ENCODE measurements at places on chromosomes 13 and 19. TPM values are rescaled to one million over a fixed set of nuclear protein-coding genes. Genes with fewer than 3 reads are reported as not detected.

The KLK7 gene
- not detected for total RNA-seq

The TMTC4 gene
- total RNA-seq, result 8.7 TPM

The ZNF534 gene
- not detected for total RNA-seq

The CRX gene
- not detected for total RNA-seq

The PCDH17 gene
- 1.1 TPM for total RNA-seq

The RAP2A gene
- total RNA-seq, result 20.7 TPM

The FCER2 gene
- not detected for total RNA-seq

The TNFRSF19 gene
- 55.5 TPM for total RNA-seq
